AG10803 (cell line): ENCODE measurements at places on chromosomes 1 and 21.

DNA sequence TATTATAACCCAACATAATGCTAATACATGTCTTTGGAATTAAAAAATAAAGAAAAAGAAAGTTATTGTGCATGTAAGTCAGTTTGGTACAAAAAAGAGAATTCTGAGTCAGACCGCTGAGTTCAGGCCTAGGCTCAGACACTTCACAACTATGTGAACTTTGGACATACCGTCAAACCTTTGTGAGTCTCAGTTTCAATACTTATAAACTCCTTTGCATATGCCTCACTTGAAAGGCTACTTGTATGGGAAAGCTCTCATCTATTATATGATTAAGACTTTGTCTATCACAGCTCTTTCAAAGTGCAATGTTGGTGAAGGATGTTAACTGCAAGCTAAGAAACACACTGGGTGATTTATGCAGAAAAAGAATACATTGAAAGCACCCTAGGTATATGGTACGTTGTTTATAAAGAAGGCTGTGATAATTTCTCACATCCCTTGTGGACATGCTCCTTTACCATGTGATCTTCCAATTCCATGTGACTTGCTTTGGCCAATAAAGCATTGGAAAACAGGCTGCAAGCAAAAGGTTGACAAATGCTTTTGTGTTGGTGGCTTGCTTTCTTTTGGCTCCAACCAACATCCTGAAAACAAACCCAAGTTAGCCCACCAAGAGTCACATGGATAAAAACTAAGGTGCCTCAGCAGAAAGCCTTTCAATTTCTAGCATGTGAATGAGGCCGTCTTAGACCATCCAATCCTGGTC is 49.6 kb downstream of the INTS7 start:
- DNase-seq = no peak

DNA sequence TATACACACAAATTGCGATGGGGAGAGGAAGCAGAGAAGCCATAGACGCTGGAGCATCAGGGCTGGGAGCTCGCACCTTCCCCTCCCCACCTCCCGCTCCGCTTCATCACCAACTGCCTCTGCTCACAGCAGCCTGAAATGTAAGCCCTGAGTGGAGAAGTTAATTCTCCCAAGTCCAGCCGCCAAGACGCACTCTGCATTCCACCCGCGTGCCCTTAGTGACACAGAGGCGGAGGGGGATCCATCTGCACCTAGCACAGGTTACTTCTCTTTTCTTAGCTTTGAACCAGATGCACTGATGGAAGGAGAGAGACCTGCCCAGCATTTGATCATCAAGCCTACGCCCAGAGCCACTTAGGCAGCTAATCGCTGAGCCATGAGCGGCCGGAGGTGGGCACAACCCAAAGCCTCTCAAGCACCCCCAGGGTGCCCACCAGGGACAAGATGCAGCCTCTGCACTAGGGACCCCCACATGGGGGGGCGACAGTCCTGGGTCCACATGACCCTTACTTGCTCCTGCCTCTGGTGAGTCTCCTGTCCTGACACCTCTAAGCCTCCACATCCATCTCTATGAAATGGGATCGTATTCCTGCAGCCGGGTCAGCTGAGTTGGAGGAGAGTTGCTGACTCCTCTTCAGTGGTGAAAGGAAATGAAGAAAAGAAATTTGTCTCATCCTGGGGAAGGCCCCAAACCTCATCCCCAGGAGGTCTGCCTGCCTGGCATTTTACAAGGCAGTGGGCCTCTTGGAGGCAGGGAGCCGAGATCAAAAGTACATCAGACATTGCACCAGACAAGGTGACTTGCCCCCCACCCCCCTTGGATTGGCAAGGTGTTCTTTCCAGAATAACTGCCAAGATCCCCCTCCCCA is 316.2 kb downstream of the MATN1 start:
- no peak for DNase-seq

GRCh38 chr21:40164905-40165772 is 297.9 kb downstream of the PCP4 start:
- DNase-seq = no peak

GRCh38 chr1:44040846-44041245 is 9.6 kb upstream of the SLC6A9 start:
- peak; percentile 64 for DNase-seq

- no peak for DNase-seq
Measured at GRCh38 chr21:46118316-46119143, 20.6 kb downstream of the COL6A2 start.

GRCh38 chr1:92804721-92805201 is 19.9 kb upstream of the EVI5 start:
- DNase-seq = peak; percentile 88

DNA sequence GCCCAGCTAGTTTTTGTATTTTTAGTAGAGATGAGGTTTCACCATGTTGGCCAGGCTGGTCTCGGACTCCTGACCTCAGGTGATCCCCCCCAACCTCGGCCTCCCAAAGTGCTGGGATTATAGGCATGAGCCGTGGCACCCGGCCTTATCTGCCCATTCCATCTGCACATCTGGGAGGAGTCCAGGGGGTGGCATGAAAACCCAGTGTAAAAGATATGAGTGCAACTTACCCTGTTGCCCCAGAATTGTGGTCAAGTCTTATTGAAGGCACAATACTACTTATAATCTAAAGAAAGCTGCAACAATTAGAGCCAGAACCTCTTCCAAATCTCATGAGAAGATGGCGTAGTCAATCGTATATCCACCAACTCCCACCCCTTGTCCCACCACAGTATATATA is 18.4 kb downstream of the CTXND2 start:
- no peak for DNase-seq

GRCh38 chr1:108551137-108551862 is 8.6 kb upstream of the EEIG2 start:
- DNase-seq = no peak

- peak; percentile 91 for DNase-seq
Measured at GRCh38 chr1:221263831-221264767, 384.9 kb downstream of the HLX start.

GRCh38 chr1:53475664-53476063 is 16.5 kb downstream of the DMRTB1 start:
- no peak for DNase-seq

- DNase-seq = peak; percentile 9
Measured at GRCh38 chr1:24643363-24644099, 429 bp downstream of the SRRM1 start.

DNA sequence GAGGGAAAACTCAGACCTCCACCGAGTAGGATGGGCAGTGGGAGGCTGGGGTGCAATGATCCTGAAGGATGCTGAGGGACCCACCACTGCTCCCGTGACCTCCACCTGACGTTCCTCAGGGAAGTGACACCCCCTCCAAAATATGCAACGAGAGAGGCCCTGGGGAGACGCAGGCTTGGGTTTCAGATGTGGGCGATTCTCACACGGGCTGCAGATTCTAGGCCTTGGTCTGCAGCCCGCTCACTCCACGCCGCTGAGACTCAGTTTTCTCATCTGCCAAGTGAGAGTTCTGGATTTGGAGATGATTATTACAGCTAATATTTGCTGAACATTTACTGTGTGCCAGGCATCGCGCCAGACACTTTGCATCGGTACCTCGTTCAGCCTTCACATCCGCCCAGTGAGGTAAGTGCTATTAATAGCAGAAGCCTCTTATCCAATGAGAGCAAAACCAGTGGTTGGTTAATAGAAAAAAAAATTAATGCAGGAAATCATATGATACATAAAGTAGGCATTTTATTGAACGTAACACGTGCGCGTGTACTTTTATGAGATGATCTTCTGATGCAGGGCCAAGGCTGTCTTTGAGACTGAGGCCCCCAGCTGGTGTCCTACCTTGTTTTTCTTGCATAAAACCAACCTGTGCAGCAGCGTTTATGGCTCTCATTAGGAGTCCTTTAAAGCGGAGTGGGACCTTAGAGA is 102.0 kb upstream of the RUNX3 start:
- DNase-seq = no peak

DNA sequence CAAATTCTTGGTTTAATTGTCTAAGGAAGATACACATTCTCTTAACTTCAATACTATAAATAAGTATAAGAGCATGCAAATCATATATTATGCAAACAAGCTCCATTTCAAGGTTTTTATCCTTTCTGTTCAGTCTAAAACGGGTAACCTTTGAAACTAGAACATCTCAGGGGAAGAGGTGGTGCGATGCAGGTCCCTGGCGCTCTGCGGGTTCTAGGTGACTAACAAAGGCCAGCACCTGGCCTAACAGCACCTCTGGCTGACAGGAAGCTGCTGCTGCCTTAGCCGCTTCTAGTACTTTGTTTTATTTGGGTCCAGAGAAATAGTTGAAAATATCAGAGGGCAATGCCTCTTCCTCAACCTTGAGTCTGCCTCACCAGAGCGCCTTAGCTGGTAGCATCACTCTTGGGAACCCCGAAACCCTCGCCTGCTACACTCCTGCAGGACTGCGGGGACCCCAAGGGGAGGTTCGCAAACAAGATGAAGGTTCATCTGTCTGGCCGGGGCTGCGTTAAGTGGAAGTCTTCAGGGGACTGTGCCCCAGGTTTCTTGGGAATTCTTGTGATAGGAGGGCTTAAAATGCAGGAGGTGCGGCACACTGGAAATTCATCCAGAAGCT is 45.5 kb downstream of the PRDM15 start:
- DNase-seq = no peak

- DNase-seq = no peak
Measured at GRCh38 chr1:174777262-174777661, 222.5 kb upstream of the CACYBP start.

DNA sequence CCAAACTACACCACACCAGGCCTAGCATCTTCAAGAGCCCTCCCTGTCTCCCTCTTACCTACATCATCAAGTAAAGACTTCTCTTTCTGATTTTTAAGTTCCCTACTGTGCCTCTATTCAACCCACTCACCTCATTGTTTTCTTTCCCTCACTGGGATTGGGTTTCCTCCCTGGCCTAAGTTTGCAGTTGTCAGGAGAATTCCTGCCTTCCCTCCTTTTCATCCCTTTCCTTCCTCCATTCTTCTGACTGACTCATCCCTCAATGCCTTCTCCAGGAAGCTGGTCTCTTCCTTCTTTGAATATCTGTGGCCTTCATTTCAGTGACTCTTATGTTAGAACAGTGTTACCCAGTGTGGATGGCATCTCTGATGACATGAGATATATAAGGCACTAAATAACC is 139.9 kb upstream of the KIAA0040 start:
- no peak for DNase-seq

GRCh38 chr1:13913396-13913795 is 213.4 kb downstream of the PRDM2 start:
- DNase-seq = no peak

GRCh38 chr1:14553711-14554110 is 44.8 kb upstream of the KAZN start:
- no peak for DNase-seq

DNA sequence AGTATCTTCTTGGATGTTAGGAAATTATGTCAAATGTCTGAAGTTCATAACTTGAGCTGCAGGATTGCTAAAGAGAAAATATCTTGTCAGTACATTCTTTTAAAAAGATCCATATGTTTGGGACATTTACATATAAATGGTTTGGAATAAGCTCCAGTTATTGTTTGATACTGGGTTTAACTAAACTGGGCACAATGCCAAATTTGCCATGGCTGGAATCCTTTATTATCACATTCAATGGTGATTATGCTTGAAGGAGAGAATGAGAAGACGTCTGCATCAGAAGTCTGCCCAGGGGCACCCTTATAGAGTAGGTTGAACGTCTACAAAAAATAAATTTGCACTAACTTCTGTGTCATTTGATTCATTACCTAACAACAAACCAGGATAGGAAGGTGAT is 652.5 kb downstream of the AMY1C start:
- no peak for DNase-seq

DNA sequence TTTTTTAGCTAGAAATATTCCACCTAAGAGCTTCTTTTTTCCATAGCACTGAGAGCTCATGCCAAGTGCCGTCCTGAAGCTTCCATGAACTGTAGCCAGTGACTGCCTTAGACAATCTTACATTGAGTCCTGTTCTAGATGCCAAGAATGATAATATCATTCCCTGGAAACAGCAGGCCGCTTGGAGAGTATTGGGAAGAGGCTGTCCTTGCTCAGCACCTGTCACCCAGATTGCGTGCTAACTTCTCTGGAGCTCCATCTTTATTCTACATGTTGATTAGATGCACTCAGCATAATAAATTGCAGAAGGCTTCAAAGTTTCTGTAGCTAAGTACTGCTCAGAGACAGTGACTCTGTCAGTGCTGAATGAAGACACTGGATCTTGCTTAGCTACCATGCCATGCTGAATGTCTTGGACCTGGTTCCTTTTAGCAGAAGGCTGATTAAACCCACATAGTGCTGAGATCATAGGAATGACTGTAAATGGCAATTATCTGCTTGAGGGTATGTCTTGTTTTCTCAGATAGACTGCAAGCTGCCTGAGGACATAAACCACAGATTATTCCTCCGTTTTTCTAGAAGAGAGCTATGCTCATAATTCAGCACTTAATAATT is 83.1 kb upstream of the IRF2BP2 start:
- DNase-seq = no peak

DNA sequence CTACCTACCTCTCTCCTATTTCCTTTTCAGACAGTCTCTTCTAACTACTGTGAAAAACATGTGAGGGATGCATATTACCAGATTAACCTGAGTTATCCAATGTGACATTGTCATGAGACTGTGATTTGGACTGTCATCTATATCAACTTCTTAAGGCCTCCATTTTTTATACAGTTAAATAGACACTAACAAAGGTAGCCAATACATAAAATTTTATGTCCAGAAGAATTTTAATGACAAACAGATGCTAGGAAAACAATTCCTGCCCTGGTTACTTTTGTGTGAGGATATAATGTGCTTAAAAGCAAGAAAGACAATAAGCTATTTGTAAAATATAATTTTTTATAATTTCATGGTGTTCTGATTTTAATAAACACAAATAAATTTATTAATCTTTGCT is 136.2 kb downstream of the DPYD start:
- no peak for DNase-seq

GRCh38 chr1:56808410-56808809 is 10.8 kb downstream of the FYB2 start:
- DNase-seq = no peak

DNA sequence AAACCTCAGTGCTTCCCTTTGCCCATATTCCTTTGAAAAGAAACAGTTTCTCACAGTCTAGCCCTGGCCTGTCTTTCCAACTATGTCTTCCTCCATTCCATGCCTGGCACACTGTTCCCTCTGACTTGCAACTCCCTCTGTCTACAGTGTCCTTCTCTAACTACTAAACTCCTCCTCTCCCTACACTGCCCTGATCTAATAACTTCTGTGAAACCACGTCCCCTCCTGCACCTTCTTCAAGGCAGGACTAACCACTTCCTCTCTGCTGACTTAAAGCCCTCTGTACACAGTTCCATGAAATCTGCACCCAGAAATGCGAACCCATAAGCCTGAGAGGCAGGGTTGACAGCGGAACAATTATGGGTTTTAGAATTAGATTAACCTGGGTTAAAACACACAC is 62.2 kb upstream of the ATP1B1 start:
- no peak for DNase-seq

DNA sequence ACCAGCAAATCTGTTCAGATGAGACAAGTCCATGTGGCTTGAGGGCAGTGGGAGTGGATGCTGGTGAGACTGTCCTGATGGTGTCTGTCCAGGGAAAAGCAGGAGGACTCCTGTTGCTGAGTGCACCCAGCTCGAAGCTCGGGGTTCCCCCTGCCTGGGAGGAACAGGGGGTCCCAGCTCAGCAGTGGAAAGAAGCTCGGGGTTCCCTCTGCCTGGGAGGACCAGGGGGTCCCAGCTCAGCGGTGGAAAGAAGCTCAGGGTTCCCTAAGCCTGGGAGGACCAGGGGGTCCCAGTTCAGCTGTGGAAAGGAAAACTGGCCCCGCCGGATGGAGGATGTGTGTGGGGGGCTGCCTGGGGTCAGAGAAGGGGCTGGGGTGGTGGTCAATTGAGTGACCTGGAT is 39.1 kb downstream of the CRYAA start:
- no peak for DNase-seq
